ENCODE measurements at places on chromosomes 12 and 14.

DNA sequence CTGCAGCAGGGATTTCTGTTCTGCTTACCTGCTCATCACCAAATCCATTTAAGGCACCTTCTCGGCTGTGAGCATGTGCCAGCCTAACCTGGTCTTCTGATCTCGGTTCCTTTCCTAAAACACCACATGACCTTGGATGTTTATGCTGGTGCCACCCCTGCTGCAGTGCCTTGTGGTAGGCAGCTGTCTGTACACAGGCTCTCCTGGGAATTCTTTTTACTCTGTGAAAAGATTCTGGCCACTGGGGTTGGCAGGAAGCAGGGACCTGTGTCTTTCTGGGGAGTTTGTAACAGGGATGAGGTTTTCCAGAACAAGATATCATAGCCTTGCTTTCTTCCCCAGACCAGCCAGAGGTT is 10.4 kb upstream of the PLEKHG3 start:
- no peak for DNase-seq

DNA sequence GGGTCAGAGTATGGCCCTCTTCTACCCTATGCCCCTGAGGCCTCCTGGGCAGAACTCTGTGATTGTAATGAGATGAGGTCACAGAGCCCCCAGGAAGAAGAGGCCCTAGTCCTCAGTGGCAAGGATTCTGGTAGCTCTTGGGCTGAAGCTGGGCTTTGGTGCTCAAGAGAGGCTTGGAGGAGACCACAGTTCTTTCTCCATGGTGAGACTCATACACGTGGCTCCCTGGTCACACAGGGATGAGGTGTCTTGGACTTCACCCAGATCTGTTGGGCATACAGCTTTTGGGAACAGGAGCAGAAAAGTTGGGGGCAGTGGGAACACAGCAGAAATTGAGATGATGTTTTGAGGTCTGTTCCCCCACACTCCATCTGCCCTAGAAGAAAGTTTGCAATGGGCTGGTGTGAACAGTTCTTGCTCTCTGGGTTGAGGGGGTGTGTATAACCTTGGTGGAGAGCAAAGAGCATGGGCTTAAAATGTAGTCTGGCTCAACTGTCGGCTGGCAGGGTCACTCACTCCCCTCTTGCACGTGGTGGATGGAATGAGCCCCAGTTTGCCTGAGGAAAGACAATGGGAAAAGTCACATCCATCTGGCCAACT is at the start of gene KRT86:
TSS of gene KRT86 (plus strand) at position 125 of the 600 bp plus-strand sequence. CDS start 27,272 bp downstream, outside the sequence.
- no peak for DNase-seq

- DNase-seq, result peak; percentile 86
Observed at GRCh38 chr12:59322473-59322872, 273.4 kb upstream of the SLC16A7 start.

DNA sequence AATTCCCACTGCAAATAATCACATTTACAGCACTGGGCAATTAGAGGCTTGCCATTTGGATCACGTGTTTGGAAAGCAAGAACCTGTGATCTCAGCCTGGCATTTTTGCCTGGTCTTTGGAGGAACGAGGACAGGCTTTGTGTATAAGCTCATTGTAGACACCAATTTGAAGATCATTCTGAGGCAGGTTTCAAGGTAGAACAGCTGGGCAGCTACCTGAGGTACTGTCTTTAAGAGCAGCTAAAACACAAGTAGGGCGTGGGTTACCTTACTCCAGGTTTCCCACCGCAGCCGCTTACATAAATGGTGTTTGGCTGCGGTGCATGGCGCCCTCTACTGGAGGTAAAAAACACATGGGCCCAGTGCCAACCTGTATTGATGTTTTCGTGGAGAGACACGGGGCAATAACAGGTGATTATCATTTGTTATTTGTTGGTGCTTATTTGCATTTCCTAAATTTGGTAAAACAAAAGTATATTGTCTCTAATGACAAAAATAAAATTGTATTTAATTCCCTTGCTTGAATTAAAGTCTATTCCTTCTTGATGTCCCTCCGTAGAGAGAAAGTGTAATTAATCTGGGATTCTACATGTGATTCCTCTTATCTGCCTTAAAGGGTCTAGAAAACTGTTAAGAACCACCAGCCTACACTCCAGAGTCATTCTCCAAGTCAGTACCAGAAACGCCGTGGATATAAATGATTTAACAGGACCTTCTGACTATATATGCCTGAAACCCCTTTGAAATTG is 69.7 kb downstream of the SVOP start:
- DNase-seq, result peak; percentile 74

DNA sequence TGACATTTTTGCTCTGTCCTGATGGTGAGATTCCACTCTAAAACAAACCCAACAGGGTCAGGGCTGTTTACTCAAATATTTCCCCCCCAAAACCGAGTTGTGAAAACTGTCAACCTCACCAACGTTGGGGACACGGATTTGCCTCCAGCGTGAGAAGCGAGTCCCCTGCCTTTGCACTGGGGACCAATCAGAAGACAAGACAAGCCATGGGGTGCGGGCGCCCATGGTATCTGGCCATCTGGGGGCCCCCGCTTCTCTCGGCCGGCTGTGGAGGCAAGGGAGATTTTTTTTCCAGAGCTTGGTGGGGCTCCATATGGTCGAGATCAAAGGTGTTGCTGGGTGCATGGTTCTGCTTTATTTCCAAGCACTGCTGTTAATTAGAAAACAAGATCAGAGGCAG is 272.1 kb downstream of the BCL11B start:
- DNase-seq, result no peak
